Neural progenitor cell (in vitro differentiated cells): ENCODE measurements at places on chromosomes 5 and 9. TPM values are rescaled to one million over a fixed set of nuclear protein-coding genes. Genes with fewer than 3 reads are reported as not detected.
A peak's percentile ranks its signal among the peaks of the same experiment; 100 is the strongest.

The CRHBP gene
- total RNA-seq = 0.09 and 0.51 TPM in 2 replicates

The KIF4B gene
- total RNA-seq = 0.12 TPM in 1 of 2 replicates, not detected in the other

DNA sequence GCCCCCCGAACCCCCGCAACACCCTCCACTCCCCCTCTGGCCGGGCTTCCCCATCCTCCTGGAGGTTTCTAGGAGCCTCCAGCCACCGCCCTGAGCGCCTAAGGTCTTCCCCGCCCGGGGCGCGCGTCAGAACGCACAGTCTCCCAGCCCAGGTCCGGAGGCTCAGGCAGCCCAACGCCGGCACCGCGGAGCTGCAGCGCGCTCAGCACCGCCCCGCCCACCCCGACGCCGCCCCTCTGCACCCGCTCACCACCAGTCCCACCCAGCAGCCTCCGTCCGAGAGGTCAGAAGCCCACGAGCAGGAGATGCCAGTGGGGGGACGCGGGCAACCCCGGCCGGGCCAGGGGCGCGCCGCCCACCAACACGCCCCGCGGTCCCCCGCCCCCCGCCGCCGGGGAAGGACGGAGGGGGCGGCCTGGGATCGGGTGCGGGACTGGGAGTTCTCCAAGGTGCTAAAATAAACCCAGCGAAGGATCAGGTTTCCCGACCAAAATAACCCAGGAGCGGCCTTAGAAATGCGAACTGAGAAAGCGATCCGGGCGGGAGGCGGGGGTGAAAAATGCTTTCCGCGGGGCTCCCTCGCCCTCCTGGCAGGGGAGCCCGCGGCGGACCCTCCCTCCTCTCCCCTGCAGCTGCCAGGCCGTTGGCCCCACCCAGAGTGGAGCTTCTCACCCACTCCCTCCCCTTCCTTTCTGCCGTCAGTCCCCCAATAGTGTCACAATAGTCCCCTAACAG, 6.5 kb upstream of the FAM78A start:
- peak overlapping the region; percentile 51 for H3K4me3 ChIP-seq
- peak; percentile 87 for DNase-seq
- H3K27ac ChIP-seq = no peak overlapping the region
- H3K27me3 ChIP-seq = peaks cover 42% of the 10 kb centered on the region

- no peak overlapping the region for H3K27ac ChIP-seq
- H3K4me1 ChIP-seq = no peaks in the 10 kb centered on the region
- no peak overlapping the region for H3K4me3 ChIP-seq
- H3K27me3 ChIP-seq = no peaks in the 10 kb centered on the region
Measured at GRCh38 chr5:154993461-154993860, 20.1 kb upstream of the KIF4B start.

DNA sequence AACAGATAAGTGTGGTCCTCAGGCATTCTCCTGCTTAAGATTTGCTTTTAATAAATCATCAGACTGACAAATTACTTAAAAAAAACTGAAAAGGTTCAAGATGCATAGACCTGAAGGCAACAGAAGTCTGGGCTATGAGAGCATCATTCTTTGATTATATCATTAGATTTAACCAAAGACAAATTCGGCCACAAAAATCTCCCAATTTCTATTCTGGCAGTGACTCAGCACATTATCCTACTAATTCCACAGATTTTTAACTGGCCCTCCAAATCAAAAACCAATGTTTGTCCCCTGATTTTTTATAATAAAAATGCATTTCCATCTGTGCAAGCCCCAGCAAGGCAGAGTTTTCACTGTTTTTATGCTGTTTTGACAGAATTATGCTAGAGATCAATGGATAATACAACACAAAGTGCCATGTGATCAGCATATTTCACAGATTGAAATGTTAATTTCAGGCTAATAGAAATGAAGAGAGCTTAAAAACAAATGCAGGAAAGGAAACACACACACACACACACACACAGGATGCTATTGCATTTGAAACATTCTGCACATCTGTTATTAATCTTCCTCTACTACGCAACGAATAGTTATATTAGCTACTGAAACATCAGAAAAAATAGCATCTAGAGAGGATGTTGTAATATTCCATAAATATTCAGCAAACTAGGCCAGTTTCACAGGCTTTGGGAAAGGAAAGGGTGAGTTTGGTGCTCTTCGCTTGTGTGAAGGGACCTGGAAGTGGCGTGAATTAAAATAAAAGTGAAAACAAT, 177.6 kb upstream of the ST8SIA4 start:
- H3K4me3 ChIP-seq = no peak overlapping the region
- H3K27me3 ChIP-seq = no peaks in the 10 kb centered on the region
- no peak for DNase-seq
- no peaks in the 10 kb centered on the region for H3K36me3 ChIP-seq
- no peak overlapping the region for H3K27ac ChIP-seq

DNA sequence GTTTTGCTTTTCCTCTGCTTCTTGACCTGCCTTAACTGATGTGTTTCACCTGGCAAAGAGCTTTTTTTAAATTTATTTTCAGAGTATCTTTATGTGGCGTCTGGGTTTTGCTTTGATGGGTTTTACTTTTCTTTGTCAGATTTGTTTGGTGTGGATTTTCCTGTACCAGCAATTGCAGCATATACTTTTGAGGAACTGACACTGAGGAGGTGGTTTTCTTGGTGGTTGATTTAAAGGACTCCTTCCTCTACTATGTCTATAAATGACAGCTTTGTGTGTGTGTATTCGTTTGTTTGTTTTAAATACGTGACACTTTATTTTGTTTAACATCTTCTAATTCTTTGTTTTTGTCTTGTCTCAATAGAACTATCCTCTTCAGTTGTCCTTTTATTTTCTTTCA, 1071.9 kb upstream of the ARRDC3 start:
- H3K36me3 ChIP-seq = no peaks in the 10 kb centered on the region
- H3K27me3 ChIP-seq = no peaks in the 10 kb centered on the region
- H3K27ac ChIP-seq = no peak overlapping the region
- no peak for DNase-seq
- no peaks in the 10 kb centered on the region for H3K4me1 ChIP-seq

GRCh38 chr9:123225374-123225813, 43.0 kb downstream of the STRBP start:
- peaks cover 12% of the 10 kb centered on the region for H3K4me1 ChIP-seq
- H3K36me3 ChIP-seq = no peaks in the 10 kb centered on the region
- H3K4me3 ChIP-seq = no peak overlapping the region
- H3K27ac ChIP-seq = no peak overlapping the region
- H3K27me3 ChIP-seq = no peaks in the 10 kb centered on the region
